ENCODE measurements at places on chromosomes 1 and 21.

GRCh38 chr1:22962558-22962957 lies 10.1 kb downstream of the LACTBL1 start:
- DNase-seq: no peak

- no peak for DNase-seq
Observed at GRCh38 chr1:50369830-50370229, 53.4 kb downstream of the DMRTA2 start.

- no peak for DNase-seq
Observed at GRCh38 chr1:229106526-229107125, 164.3 kb upstream of the RAB4A start.

DNA sequence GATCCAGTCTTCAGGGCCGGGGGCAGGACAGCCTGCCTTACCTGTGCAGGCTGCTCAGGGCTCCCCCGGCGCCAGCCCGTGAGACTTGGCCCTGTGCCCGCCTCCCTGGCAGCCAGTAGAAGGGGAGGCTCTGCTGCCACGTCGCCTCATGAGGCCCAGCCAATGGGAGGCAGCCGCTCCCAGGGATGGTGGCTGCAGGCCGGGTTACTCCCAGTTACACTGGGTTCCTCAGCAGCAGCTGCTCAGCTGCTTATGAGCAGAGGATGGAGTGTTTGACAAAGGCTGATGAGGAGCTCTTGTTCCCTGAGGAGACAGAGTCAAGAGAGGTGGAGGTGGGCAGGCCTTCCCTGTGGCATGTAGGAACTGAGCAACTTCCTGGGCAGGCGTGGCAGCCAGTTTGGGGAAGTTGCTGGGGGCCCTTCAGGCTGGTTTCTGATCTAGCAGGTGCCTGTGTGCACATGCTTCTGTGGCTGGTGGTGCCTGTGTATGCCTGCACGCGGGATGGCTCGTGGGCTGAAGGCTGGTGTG lies 5.5 kb downstream of the MFSD2A start:
- peak; percentile 100 for DNase-seq

DNA sequence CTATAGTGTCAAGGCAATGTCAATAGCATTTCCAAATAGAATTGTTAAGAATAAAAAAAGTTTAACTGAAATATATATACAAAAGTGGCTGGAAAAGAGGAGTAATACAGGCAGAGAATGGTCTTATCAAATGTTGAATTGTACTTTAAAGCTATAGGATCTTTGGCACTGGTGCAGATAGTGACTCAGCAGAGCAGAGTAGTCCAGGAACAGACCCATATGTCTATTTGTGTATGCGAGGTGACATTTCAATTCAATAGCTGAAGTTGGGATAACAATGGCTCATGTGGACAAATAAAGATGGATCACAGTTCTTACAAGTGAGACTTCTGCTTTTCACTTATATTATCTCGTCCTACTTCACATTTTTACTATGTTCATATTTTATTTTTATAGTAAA lies 543.0 kb upstream of the B3GALT2 start:
- DNase-seq: no peak

- no peak for DNase-seq
Observed at GRCh38 chr21:18253221-18253620, 8.6 kb downstream of the CHODL start.

DNA sequence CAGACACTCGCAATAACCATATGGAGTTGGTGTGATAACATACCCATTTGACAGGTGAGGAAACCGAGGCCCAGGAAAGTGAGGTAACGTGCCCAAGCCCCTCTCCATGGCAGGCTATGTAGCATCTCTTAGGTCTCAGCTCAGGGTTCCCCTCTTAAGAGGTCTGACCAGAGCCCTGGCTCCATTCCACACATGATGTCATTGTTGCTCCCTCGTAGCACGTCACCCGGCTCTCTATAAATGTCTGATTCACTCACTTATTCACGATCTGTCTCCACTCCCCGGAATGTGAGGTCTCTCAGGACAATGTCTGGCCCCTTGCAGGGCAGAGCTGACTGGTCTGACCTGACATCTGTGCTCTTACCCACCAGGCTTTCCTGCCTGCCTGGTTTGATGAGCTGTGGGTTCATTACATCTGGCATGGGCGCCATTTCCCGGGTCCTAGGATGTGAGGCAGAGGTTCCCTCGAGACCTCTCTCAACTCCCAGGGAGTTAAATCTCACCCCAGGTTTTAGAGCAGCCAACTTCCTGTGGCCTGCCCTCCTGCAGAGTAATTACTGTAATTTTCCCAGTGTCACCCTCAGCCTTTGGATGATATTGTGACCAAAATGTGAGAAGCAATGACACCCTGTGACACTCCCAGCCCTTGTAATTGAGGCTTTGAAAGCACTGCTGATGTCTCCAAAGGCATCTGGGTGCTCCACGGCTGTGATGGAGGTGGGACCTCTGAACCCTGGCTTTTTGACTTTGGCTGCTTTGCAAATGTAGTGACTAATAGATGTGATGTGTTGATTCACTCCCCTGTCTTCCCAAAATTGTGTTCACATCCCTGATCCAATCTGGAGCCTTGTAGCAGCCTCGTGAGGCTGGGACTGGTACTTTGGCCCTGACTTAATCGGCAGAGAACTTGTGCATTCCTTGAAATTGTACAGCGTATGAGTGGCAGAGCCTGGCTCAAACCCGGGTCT lies 10.6 kb downstream of the ACTL8 start:
- DNase-seq: no peak

GRCh38 chr21:44461464-44462001 lies 6.2 kb downstream of the LRRC3 start:
- no peak for DNase-seq

DNA sequence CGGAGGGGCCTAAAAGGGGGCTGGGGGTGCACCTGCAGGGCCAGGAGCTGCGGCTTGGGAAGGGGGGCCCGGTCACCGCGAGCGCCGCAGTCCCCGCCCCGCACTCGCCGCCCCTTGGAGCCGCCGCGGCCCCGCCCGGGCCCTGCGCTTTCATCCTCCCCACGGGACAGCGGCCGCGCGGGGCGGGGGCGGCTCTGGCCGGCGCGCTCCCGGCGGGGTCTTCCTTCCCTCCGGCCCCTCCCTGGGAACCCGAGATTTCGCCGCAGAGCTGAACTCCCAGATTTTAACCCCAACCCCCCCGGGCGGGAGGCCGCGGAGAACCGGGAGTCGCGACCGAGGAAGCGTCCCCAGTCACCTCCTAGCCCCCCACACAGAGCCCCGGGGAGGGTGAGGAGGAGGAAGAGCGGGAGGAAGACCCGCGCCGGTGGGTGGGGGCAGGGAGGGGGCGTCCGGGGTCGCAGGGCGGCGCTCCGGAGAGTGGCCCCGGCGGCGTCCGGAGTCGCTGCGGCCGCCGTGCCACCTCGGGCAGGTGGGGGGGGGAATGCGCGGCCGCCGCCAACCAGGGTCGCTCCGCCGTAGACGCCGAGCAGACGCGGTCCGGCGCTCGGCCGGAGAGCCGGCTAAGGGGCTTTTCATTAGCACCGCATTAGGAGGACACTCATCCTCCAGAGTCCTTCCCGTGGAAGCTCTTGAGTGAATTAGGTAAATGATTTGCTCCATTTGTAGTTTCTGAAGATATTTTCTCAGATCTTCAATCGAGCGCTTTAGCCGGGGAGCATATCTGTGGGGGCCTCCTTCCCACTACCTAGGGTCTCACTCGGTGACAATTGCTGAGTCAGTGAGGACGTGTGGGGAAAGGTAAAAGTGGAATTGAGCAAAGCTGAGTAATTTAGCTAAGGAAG lies 31.6 kb upstream of the NFIA start:
- no peak for DNase-seq

GRCh38 chr21:21268885-21269284 lies 270.7 kb downstream of the NCAM2 start:
- no peak for DNase-seq

GRCh38 chr1:156347331-156347730 lies 9.0 kb downstream of the TSACC start:
- DNase-seq: no peak

GRCh38 chr1:158732524-158732923 lies 12.0 kb upstream of the OR6K3 start:
- no peak for DNase-seq

DNA sequence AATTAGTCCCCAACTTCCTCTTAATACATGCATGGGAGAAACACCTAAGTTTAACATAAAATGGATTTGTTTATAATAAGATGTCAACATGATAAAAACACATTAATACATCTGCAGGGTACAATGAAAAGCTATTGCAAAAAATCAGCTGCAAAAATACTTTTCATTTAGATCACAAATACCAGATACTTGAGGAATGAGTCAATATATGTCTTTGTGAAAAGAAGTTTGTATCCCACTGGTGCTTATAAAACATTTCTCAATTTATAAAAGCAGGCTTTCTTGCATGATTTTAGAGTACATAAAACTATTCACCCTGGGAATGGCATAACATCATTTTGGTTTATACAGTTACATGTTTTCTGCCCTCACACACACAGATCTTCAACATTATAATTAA lies 18.6 kb upstream of the PRKAA2 start:
- DNase-seq: no peak

DNA sequence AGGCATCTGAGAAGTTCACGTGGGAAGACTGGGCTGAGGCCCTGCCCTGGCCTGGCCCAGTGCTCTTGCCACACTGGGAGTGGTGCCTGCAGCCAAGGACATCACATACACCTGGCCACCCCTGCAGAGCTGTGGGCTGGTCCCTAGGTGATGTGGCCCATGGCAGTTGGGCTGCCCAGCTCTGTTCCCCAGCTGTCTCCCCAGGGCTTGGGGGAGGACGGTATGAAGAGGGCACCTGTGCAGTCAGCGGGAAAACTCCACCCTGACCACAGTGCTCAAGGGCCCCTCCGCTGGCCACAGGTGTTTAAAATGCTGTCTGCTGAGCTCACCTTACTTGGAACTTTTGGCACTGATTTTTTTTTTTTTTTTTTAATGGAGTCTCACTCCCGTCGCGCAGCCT lies 120.4 kb upstream of the SLC25A33 start:
- DNase-seq: no peak

- DNase-seq: no peak
Observed at GRCh38 chr1:224751624-224752311, 135.7 kb downstream of the CNIH3 start.

DNA sequence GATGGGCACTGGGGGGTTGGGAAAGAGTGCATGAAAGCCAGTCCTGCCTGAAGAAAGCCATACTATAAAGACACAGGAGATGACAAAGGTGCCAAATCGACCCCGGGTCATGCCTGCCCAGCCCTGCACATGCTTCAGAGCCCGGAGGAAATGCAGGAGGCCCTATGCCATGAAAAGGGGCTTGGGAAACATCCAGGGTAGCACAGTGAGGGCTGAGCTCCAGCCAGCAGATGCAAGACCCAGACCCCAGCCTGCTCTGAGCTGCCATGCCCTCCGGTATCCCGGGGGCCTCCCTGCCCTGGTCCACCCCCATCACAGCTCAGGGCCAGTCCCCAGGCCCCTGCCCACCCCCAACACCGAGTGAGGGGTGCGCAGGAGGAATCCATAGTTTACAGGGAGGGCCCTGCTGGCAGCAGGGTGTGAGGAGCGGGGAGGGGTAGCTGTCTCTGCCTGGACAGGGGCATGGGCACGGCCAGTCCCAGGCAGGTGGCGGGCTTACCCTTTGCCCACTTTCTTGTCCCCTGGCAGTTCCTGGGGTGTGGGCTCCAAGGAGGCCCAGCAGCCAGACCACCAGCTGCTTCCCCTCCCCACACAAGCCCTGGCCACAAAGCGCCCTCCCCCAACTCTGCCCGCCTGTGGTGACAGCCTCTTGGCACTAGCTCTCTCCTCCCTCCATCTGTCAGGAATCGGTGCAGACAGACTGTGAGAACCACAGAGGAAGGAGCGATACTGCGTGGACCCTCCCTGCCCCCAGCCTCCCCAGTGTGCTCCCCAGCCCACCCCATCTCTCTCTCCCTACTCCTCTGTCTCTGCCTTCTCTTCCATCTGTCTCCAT lies 16.8 kb downstream of the LRP8 start:
- DNase-seq: no peak

DNA sequence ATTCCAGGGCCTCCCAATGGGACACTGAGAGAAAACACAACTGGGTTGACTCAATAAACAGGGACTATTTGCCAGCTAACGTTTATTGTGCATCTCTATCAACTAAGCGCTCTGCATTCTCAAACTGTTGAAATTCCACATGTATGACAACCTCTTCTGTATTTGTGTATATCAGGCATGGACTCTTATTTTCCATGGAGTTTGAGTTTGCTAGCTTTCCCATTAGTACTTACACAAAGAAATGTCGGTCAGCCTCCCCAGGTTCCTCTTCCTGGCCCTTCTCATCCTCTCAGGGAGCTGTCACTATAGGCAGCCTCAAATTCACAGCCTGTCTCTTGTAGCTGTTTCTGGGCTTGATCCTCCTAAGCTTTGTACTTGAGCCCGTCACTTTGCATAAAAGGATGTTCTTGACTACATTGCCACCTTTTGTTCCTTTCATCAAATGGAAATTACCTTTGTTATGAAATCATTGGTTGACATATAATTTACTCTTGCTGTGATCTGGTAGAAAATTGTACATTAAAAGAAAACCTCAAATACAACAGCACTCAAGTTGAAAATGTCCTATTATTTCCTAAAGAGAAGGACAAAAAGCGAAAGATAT lies 60.0 kb upstream of the NTPCR start:
- DNase-seq: no peak

- DNase-seq: no peak
Observed at GRCh38 chr1:29800522-29800956, 564.2 kb downstream of the PTPRU start.

- no peak for DNase-seq
Observed at GRCh38 chr1:24727501-24728216, 17.6 kb upstream of the CLIC4 start.

DNA sequence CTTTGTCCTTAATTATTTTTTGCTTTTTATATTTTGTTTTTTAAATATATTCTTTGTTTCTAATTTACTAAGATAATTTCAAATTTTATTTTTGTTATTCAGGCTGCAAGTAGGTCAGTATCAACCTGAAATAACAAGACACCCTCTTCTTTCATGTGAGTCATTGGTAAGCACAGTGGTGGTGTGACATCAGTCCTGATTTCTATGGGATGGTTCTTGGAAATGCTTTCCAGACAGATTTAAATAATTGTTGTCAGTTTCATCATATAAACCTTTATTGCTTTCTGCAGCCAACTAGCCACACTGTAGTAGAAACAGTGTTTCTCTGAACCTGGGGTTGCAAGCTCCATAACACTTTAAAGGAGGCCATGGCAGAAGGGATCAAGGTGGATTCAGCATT lies 157.5 kb upstream of the C21orf91 start:
- no peak for DNase-seq

DNA sequence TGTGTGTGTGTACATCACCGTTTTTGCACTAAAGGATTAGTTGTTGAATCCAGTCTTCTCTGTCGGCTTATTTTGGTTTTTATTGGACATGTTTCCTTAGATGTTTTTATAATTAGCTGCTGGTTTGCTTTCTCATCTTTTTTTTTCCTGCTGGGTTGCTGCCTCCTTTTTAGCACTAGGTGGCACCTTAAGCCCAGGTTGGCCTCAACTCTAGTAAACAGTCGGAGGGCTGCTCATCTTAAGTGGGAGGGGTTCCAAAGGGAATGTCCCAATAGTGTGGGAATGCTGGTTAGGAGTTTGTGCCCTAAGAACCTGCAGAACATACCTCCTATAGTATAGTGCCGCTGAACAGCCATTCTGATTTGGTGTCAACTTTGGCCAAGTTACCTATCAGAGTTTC lies 570.1 kb upstream of the CXADR start:
- no peak for DNase-seq
